Ureter (tissue), 1 donor: ENCODE measurements at places on chromosomes 11 and 22. TPM values are rescaled to one million over a fixed set of nuclear protein-coding genes. Genes with fewer than 3 reads are reported as not detected.

GRCh38 chr11:11822946-11823345 lies 18.8 kb upstream of the USP47 start:
- no peak for DNase-seq

DNA sequence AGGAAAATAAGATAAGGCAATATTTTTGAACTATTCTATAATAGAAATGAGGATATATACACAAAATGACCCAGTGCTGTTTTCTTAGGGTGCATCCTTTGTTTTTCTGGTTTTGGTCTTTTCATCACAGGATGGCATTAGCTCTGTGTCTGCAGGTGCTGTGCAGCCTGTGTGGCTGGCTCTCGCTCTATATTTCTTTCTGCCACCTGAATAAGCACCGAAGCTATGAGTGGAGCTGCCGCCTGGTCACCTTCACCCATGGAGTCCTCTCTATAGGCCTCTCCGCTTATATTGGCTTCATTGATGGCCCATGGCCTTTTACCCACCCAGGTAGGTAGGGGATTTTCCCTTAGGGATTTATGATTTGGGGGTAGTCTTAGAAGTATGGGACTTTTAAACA lies 2.2 kb downstream of the TLCD5 start:
- no peak for DNase-seq

- no peak for DNase-seq
Observed at GRCh38 chr11:85052636-85053035, 574.5 kb downstream of the DLG2 start.

DNA sequence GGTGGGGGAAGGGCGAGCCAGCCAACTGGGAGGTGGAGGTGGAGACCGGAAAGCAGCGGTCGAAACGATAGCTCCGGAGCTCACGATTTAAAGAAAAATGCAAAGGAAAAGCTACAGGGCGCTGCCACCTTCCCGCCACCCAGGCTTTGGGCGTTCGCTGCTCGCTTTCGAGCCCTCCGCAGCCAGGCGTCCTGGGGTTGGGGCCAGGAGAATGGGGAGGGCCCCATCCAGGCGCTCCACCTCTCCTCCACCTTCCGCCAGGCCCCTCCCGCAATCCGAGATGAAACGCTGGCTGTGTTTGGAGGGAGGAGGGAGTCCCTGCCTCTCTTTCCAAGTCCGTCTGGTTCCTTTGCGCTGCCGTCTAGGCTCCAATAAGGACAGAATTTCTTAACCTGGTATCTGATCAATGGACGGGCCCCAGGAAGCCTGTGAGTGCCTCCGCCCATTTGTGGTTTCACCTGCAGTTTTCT lies 483 bp upstream of the ABTB2 start:
- DNase-seq = peak; percentile 58

DNA sequence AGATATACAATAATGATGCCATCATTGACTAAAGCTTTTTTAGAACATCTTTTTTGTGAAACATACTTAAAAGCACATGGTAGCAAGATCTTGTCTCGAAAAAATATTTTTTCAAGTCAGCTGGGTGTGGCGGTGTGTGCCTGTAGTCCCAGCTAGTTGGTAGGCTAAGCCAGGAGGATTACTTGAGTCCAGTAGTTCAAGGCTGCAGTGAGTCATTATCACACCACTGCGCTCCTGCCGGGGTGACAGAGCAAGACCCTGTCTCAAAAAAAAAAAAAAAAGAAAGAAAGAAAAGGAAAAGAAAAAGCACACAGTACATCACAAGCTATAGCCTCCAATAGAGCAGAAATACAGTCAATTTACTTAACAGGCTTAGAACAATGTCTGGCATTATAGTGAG lies 37.0 kb downstream of the ENTHD1 start:
- no peak for DNase-seq

DNA sequence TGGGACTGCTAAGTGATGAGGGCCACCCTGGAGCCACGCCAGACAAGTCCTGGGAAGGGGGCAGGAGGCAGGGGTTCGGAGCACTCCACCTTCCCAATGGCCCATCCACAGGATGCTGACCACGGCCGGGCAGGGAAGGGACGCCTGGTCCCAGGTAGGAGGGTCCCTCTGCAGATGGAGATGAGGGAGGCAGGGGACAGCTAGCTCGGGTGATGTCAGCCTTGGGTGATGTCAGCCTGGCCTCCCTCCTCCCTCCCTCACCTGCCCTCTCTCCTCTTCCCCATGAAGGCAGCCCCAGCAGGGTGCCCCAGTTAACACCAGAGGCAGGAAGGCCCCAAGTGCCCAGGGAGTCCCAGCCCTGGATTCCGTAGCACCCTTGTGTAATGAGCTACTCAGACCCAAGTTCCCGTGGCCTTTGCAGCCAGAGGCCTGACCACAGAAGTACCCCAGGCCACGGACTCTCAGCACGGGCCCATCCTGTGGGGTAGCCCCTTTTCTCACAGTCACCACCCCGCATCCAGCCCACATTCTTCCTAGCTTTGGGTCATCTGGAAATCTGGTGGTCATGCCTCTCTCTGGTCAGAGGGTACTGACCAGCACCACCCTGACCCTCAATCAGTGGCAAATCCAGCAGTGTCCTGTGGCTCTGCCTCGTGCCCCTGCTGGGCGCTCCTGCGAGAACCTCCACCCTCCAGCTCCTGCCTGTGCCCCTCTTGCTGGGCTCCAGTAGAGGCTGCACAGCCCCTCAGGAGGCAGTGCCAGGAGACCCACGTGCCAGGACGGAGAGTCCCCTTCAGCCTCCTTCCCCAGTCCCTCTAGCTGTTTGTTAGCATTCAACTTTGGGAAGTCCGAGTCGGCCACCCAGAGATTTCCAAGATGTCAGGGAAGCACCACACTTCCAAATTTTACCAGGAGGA lies 47.4 kb downstream of the SHANK2 start:
- no peak for DNase-seq

DNA sequence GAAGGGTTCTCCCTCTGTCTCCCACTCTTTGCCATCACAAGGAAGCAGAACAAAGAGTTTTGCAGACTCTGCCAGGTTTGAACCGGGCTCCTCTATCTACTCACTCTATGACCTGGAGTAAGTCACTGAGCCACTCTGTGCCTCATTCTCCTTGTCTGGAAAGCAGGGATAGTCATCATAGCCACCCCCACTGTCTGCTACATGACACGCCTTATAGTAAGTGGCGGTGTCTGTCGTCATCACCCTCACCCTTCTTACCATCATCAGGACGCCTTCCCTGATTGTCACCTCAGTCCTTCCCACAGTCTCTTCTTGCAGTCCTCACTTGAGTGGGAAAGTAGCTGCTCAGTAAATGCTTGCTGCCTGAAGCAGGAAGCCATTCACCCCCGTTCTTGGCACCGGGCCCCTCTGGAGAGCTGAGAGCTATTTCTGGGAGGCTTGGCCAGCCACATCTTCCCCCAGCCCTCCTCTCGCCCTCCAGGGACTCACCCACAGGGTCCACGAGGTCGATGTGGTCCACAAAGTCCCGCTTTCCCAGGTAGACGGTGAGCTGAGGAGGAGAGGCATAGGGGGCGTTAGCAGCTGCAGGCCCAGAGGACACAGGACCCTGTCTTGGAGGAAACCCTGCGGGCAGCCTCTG lies 46.4 kb downstream of the TPBGL start:
- no peak for DNase-seq

- no peak for DNase-seq
Observed at GRCh38 chr11:123544631-123545375, 109.6 kb downstream of the SCN3B start.

GRCh38 chr11:2952290-2952689 lies 23.1 kb upstream of the PHLDA2 start:
- no peak for DNase-seq

- DNase-seq = no peak
Observed at GRCh38 chr11:5504403-5504921, 5.3 kb downstream of the UBQLN3 start.

Gene C11orf16
- not detected for total RNA-seq

Gene TRIM44
- 93.6 TPM for total RNA-seq

Gene MAP6
- total RNA-seq = 13.5 TPM

Gene CARD10
- 14.9 TPM for total RNA-seq

Gene SLC15A3
- total RNA-seq = 32.3 TPM
